Muscle of leg (tissue), 16 donors: ENCODE measurements at places on chromosomes 11 and 22. TPM values are rescaled to one million over a fixed set of nuclear protein-coding genes. Genes with fewer than 3 reads are reported as not detected.

The NXPE1 gene
- not detected for total RNA-seq

The SELENOH gene
- total RNA-seq, result 113 TPM

The PTPRCAP gene
- total RNA-seq, result 0.84 TPM

The CCDC116 gene
- 0.27 TPM for total RNA-seq

The GDPD4 gene
- 0.13 TPM for total RNA-seq

The GLYAT gene
- not detected for total RNA-seq

GRCh38 chr11:64357904-64358535, 942 bp upstream of the RPS6KA4 start:
- no peak for DNase-seq
- H3K4me3 ChIP-seq, result peak overlapping the region; percentile 51
- H3K27ac ChIP-seq, result no peak overlapping the region
- peaks cover 27% of the 10 kb centered on the region for H3K36me3 ChIP-seq
- no peaks in the 10 kb centered on the region for H3K27me3 ChIP-seq

- no peaks in the 10 kb centered on the region for H3K36me3 ChIP-seq
- H3K4me1 ChIP-seq, result peaks cover 9% of the 10 kb centered on the region
- DNase-seq, result no peak
- H3K27me3 ChIP-seq, result peaks cover 13% of the 10 kb centered on the region
Measured at GRCh38 chr11:2289350-2289749, 12.4 kb downstream of the C11orf21 start.

GRCh38 chr11:133605482-133605881, 73.2 kb upstream of the OPCML start:
- H3K36me3 ChIP-seq, result no peaks in the 10 kb centered on the region
- peaks cover 2% of the 10 kb centered on the region for H3K4me1 ChIP-seq
- H3K27me3 ChIP-seq, result no peaks in the 10 kb centered on the region
- no peak overlapping the region for H3K4me3 ChIP-seq
